ENCODE measurements at places on chromosomes 5 and 9. TPM values are rescaled to one million over a fixed set of nuclear protein-coding genes. Genes with fewer than 3 reads are reported as not detected.

INSL4 gene
- not detected for total RNA-seq

FOXD4L4 gene
- total RNA-seq = 1.4 TPM

IL3 gene
- not detected for total RNA-seq

KCNV2 gene
- total RNA-seq = not detected

CETN3 gene
- total RNA-seq = 21.9 TPM

TLR4 gene
- 10.6 TPM for total RNA-seq

SLC6A3 gene
- 12.5 TPM for total RNA-seq

FOXD4L5 gene
- 0.46 TPM for total RNA-seq

CCDC69 gene
- 1.2 TPM for total RNA-seq

ACTBL2 gene
- not detected for total RNA-seq

CYSRT1 gene
- 0.92 TPM for total RNA-seq

SPATA31E1 gene
- total RNA-seq = not detected

SNCAIP gene
- total RNA-seq = 48.2 TPM

RBM18 gene
- 21.0 TPM for total RNA-seq

EEIG1 gene
- 6.9 TPM for total RNA-seq

HEMGN gene
- 4.2 TPM for total RNA-seq

PCDHB4 gene
- total RNA-seq = 5.3 TPM

SELENOP gene
- total RNA-seq = 51.7 TPM

GMCL2 gene
- not detected for total RNA-seq

TTC23L gene
- total RNA-seq = 7.6 TPM

PCDHB10 gene
- total RNA-seq = 22.4 TPM

LCN9 gene
- total RNA-seq = not detected

ENTPD2 gene
- 3.2 TPM for total RNA-seq

OMD gene
- 1.6 TPM for total RNA-seq

CHMP5 gene
- total RNA-seq = 101 TPM

ZNF782 gene
- 27.2 TPM for total RNA-seq

PCDHA1 gene
- total RNA-seq = 13.8 TPM

FBP2 gene
- total RNA-seq = 0.23 TPM

Measured in diencephalon (tissue), 1 donor.